ENCODE measurements at places on chromosomes 2 and 18.

DNA sequence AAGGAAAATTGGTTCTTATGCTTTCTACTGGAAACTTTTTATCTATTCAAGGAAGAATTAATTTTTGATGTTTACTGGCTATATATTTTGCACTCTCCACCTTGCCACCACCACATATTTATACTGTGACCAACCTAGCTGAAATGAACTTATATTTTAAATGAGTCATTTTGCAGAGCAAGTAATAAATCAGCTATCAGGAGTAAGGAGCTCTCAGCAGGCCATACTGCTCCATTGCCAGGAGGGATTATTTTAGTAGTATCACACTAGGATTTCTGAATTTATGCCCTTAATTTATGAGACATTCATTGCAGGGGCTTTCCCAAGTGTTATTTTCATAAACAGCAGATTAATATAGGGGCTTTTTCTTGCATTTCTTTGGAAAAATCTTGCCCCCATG is 125.8 kb upstream of the CYP1B1 start:
- DNase-seq, result no peak

GRCh38 chr2:138722316-138722715 is 57.9 kb downstream of the NXPH2 start:
- no peak for DNase-seq

DNA sequence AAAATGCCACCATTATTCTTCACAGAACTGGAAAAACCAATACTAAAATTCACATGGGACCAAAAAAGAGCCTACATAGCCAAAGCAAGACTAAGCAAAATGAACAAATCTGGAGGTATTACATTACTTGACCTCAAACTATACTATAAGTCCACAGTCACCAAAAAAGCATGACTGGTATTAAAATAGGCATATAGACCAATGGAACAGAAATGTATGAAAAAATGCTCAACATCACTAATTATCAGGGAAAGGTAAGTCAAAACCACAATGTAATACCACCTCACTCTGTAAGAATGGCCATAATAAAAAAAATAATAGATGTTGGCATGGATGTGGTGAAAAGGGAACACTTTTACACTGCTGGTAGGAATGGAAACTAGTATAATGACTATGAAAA is 158.6 kb downstream of the CDH2 start:
- DNase-seq, result no peak

- DNase-seq, result no peak
These were observed 2.7 kb upstream of the PID1 start for GRCh38 chr2:229273723-229274338.

DNA sequence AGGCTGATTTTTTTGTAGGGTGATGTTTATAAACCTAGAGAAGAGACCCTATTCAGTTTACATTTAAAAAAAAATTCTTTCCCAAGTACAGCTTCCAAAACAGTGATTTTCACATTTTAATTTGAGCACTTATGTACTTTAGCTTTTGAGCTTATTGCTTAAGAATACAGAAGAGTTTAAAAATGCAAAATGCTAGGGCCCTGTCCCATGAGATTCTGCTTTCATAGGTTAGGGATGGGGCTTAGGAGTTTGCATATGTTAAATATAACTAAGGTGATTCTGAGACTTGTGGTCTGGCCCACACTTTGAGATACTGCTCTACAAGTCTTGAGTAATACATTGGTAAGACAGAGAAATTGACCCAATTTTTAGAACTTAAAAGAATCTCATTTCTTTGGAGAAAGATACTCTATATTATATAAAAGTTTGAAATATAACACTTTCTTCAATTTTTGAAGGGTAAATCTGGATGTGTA is 137.3 kb upstream of the CWC22 start:
- no peak for DNase-seq

- no peak for DNase-seq
These were observed 1.3 kb upstream of the CLIP4 start for GRCh38 chr2:29113891-29114321.

GRCh38 chr2:43482961-43483360 is 112.9 kb downstream of the THADA start:
- no peak for DNase-seq

DNA sequence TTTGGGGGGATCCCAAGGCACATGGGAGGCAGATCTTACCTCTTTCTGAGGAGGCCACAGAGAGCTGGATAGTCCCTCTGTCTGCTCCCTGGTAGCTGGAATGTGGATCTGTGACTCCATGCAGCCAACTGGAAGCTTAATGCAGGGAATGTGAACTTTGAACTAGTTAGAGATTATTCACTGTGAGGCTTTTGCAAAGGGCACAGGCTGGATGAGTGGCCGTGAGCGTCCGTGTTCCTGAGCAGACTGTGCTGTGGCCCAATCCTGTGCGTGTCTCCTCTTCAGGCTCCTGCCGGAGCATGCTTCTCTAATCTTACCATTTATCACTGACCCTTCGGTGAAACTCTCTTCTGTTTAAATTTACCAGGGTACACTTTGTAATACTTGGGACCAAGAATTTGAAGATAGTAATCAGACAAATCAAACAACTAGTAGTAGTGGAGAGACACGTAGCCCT is 187.6 kb downstream of the PTPRM start:
- no peak for DNase-seq

GRCh38 chr18:66819235-66819634 is 215.3 kb upstream of the CDH19 start:
- no peak for DNase-seq

- DNase-seq, result no peak
These were observed 8.8 kb downstream of the PELI1 start for GRCh38 chr2:64135421-64135820.

- DNase-seq, result no peak
These were observed 14.2 kb downstream of the LIMS2 start for GRCh38 chr2:127661072-127661649.

- no peak for DNase-seq
These were observed 20.0 kb downstream of the MAIP1 start for GRCh38 chr2:199975273-199975895.

DNA sequence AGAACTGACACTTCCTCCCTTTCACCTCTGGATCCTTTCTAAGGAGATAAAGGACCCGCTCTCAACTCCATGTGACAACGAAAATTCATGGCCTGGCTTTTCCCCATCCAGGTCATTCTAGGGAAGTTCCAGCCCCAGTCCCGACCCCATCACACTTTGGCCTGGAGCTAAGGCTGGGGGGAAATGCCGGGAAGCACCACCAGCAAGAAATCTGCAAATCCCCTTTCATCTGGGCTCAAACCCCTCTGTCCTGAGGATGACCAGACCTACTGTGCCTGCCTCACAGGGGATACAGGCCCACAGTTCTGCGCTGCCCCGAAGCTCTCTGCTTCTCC is 1.3 kb downstream of the SIX2 start:
- DNase-seq, result no peak

DNA sequence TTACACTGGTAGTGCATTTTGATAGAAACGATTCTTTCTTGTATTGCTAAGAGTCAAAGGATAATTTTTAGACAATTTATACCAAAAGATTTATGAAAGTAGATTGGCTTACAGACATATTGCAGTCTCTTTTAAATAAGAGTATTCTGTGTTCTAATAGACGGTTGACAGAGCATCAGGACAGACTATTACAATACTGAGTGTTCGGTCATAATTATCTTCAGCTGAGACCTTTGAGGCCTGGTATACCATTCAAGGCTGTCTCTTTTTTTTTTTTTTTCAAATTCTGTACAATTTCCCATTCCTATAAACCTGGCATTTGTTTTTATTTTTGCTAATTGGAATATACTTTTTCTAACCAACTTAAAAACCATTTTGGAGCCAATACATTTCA is 140.6 kb upstream of the NOSTRIN start:
- no peak for DNase-seq

- DNase-seq, result no peak
These were observed 759.5 kb downstream of the SATB2 start for GRCh38 chr2:198698230-198698629.

- DNase-seq, result no peak
These were observed 125.7 kb upstream of the CCDC195 start for GRCh38 chr2:224841910-224842309.

GRCh38 chr18:65255417-65255816 is 495.4 kb upstream of the CDH7 start:
- DNase-seq, result no peak

DNA sequence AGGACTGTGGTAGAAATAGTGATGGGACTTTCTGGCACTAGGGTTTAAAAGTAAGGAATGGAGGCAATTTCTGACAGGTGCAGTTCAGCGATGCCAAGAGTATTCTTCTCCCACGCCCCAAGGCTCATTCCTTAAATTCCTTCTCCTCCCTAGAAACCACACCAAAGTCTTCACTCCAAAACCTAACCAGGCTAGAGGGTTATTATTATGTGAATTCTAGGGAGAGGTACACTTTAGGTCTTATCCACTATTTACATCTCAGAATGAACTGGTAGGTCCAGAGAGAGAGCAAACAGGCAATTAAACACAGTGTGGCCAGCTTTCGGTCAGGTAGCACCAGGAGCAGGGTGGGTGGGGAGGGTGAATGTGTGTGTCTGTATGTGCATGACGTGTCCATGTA is 11.4 kb downstream of the IL1F10 start:
- DNase-seq, result no peak

GRCh38 chr18:45248240-45248903 is 366.9 kb upstream of the SLC14A2 start:
- DNase-seq, result no peak

DNA sequence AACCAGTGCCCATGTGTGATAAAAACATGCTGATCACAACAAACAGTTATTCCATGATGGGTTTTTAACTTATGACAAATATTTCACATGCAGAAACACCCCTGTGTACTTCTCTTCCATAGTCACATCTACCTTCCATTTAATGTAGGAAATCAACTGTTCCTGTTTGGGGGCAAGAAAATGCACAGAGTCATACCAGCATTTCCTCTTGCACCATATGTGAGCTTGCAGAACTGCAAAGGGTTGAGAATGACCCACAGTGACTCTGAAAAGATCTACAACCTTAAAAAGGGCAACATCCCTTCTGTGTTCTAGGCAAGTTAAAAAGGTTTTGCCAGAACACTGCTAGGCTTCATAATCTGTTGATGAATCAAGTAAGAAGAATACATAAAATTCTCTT is 9.9 kb downstream of the BMP10 start:
- no peak for DNase-seq

DNA sequence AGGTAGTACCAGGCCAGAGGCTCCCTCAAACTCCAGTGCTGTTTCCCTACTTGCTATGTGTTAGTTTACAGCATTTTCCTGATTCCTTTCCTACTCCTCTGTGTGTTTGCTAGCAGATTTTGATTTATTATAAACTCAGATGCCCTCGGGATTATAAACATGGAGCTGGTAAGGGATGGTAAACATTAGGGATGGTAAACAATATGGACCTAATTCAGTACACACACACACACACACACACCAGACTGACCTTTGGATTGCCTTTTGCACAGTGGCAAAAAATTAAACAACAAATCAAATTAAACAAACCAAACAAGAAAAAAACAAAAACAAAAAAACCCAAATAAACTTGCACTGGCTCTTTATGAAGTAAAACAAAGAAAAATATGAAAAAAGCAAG is 55.4 kb upstream of the ACVR1 start:
- no peak for DNase-seq

DNA sequence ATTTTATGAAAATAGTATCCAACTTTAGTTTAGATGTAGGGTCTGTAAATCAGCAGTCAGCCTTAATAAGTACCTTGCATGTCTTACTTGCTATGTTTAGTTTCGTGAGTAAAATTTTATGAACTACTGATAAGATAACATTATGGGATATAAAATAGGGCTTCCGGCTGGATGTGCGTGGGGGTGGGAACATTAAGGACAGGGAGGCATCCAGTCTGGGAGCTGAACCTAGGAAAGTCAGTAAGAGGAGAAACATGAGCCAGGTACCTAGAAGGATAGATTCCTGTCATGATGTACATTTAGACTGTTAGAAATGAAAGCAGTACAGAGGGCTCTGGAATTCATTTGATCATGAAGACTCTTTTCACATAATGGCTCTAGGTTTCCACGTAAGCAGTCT is 12.7 kb upstream of the KCNJ13 start:
- DNase-seq, result no peak

GRCh38 chr2:155294358-155294757 is 595.9 kb downstream of the KCNJ3 start:
- no peak for DNase-seq

DNA sequence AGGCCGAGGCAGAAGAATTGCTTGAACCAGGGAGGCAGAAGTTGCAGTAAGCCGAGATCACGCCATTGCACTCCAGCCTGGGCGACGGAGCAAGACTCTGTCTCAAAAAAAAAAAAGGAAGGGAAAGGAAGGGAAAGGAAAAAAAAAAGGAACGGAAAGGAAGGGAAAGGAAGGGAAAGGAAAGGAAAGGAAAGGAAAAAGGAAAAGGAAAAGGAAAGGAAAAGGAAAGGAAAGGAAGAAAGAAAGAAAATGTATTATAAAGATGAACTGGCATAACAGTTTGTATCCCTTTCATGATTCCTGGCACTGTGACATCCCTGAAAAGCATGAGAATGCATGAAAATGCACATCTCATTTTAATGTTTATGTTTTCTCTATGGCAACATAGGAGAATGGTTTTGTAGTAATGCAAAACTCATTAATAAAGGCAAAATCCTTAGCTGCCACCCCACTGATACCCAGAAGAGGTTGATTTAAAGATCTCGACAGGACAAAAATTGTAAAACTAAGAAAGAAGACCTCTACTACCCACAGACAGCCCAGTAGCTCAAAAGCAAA is 11.5 kb upstream of the MREG start:
- no peak for DNase-seq

- DNase-seq, result no peak
These were observed 636.9 kb downstream of the PLCL1 start for GRCh38 chr2:198441246-198441645.

DNA sequence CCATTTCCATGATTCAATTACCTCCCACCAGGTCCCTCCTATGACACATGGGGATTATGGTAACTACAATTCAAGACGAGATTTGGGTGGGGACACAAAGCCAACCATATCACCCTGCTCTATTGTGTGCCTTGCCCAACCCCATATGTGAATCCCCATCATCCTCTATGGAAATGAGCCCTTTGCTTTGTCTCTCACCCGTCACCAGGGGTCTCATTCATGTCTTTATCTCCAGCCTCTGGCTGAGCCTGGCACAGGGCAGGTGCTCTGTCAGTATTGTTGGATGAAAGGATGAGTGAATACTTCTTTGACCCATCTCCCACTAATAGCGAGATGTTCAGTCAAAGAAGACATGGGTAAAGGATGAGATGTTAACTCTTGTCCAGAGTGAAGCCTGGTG is 116.6 kb upstream of the LGALSL start:
- no peak for DNase-seq

GRCh38 chr18:24181806-24182205 is 42.9 kb downstream of the CABYR start:
- DNase-seq, result no peak

Data from naive B cell (primary cell).